ENCODE measurements at places on chromosomes 11 and 22.
A peak's percentile ranks its signal among the peaks of the same experiment; 100 is the strongest.

DNA sequence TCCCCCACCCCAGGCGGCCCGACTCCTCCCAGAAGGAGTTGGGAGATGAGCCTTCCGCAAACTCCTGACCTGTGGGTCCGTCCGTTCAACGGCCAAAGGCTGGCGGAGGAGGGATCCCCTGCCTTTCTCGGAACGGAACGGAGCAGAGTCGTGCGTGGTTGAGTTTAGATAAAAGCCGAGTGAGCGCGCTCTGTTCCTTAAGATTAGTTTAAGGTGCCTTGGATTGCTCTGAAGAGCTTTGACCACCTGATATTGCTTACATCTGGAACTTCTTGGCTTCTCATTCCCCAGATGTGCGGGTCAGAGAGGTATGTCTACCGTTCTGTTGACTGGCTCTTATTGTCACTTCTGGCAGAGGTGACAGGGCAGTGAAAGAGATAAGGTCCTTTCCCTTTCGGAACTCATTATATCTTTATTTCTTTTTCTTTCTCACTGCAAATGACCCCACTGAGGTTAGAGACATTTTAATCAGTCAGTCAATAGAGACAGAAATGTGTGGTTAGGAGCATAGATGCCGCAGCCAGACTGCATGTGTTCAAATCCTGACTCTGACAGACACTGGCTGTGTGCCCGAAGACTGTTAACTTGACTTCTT, at the start of gene TRIM6:
TSS of gene TRIM6 (plus strand) at position 31 of the 595 bp plus-strand sequence. CDS start at position 292, 261 bp downstream.
- peak; percentile 73 for DNase-seq

DNA sequence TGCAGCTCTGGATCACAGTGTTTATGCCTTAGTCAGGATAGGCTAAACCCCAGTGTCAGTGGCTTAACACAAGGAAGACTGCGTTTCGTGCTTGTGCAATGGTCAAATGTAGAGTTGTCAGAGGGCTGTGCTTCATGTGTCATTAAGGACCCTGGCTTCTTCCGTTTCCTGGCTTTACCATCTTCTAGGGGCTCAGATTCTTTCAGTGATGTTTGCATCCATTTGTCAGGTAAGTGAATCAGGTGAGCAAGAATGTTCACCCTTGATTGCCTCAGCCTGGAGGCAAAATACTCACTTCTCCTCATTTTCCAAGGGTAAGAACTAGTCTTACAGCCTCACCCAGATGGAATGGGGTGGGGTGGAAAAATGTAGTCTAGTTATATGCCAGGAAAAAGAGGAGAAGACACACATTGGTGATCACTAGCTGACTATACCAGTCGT, 20.5 kb upstream of the AMOTL1 start:
- no peak for DNase-seq

DNA sequence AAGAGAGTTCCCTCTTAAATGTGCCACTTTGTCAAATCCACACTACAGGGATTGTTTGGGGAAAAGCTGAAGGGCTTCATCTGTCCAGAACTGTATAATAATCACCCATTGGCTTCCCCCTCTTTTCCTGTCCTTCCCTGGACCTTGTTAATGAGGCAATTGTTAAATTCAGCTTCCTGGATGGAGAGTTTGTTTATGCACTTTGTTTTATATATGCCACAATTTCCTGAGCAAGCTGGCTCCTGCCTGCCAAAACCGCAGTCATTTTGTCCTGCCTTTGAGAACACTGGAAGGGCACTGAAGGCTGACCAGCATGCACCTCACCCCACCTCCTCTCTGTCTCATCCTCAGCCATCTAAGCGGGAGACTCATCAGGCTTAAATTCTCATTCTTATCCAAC, 86.2 kb downstream of the MSANTD4 start:
- DNase-seq: no peak

DNA sequence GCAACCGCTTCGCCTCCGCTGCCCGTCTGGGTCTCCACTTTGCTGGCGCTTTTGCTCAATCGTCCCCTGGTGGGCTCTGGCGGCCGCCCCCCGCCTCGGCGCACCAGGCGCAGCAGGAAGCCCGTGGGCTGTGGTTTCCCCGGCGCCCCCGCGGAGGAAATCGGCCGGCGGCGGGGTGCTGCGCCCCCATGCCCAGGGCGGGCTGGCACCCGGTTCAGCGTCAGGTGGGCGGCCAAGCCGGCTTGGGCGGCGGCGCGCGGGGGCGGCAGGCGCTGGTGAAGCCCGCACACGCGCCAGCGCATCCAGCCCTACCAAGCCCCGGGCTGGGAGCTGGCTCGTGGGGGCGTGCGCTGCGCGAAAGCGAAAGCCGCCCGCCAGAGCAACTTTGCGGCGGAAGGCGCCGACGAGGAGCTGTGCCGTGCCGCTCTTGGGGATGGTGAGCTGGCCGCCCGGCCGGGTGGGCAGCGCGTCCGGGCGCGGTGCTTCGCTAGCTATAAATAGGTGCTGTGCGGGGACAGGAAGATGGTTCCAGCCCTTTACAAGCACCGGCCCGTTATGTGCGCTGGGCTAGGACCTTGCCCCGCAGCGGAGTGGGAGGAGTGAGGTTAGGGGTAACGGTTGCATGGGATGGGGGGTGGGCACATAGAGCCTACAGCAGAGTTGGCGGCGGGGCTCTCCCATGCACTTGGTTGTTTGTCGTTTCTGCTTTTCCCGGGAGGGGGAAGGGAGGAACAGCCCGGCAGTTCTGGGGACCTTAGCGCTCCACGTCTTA, 25.0 kb upstream of the SUSD2 start:
- DNase-seq: no peak

GRCh38 chr11:134670247-134670782, 258.3 kb upstream of the B3GAT1 start:
- DNase-seq: no peak

DNA sequence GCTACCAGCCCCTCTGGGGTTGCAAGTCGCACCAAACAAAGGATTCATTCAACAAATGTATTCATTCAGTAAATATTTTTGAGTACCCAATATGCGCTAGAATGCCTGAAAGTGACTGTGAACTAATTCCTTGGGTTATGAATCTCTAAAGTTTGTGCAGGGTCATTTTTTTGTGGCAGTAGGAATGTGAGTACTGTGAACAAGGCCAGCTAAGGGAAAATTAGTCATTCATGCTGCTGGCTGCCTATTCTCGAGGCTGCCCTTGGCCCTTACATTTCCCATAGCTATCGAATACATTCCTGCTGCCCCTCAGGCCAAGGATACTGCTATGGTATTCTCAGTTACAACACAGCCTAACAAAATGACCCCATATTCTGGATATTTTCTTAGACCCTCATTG, 141.6 kb downstream of the TRPC6 start:
- no peak for DNase-seq

- DNase-seq: no peak
Observed at GRCh38 chr11:81059356-81059755, 1618.5 kb upstream of the TENM4 start.

- peak; percentile 73 for DNase-seq
Observed at GRCh38 chr11:46234311-46234710, 43.2 kb upstream of the CREB3L1 start.

Measured in ecto neural progenitor cell (in vitro differentiated cells).